AG04449 (cell line): ENCODE measurements at places on chromosomes 4 and X.

DNA sequence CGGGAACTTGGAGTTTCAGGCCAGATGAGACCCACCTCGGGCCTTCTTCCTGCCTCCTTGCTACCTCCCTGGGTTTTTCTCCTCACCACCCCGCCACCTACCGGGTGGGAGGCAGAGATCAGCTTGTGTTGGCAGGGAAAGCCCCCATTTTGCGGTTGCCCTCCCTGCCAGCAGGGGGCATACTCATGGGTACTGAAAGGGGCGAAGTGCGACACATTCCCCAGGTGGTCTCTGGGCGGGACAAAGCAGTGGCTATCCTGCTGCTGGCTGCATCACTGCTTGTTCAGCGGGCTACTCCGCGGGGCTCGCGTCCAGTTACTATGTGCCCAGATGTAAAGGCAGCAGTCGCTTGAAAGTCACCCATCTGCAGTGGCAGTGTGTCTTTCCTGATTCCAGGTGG, 330.3 kb downstream of the PDHA2 start:
- DNase-seq: no peak

GRCh38 chr4:74118600-74119338, 19.8 kb upstream of the CXCL2 start:
- no peak for DNase-seq

DNA sequence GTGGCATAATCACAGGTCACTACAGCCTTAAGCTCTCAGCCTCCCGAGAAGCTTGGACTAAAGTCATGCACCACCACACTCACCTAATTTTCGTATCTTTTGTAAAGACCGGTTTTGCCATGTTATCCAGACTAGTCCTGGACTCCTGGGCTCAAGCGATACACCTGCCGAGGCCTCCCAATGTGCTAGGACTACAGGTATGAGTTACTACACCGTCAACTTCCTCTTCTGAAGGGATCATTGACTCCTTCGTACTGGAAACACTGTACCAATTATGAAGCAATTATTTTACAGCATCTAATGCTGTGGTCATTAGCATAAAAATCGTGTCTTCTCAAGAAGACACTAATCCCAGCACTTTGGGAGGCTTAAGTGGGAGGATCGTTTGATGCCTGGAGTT, 35.2 kb downstream of the PDS5A start:
- DNase-seq: no peak

DNA sequence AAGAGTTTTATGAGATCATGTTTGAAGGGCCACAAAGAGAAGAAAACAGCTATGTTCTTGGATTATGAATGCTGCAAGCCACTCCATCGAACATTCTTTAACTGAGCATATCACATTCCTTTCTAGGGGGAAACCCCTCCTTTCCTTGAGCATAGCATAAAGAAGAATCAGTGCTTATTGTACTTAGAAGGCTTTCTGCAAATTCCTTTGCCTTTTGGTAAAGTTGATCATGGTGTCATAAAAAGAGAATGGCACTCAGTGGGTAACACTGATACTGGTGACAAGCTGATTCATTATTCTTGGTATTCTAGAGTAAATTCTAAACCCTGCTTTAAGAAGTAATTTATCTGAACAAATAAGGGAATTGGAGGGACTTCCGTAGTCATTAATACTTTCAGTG, 88.5 kb upstream of the GPR34 start:
- peak; percentile 59 for DNase-seq

DNA sequence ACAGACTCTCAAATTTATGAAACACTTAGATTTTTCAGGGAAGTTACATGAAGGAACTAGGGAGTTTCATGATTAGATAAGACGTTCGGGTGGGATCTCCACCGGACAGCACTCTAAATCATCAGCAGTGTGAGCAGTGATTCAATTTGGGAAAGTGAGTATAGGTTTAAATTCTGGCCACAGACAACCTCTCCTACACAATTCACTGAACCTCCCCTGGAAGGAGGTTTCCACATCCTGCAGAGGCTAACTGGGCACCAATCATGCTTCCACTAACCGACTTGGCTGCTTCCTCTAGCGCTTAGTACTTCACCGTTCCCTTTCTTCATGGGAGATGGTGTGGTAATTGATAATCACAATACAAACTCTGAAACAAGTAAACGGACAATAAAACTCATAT, 5.6 kb downstream of the CXCL9 start:
- no peak for DNase-seq

GRCh38 chrX:112819008-112819640, 21.5 kb downstream of the AMOT start:
- peak; percentile 57 for DNase-seq

DNA sequence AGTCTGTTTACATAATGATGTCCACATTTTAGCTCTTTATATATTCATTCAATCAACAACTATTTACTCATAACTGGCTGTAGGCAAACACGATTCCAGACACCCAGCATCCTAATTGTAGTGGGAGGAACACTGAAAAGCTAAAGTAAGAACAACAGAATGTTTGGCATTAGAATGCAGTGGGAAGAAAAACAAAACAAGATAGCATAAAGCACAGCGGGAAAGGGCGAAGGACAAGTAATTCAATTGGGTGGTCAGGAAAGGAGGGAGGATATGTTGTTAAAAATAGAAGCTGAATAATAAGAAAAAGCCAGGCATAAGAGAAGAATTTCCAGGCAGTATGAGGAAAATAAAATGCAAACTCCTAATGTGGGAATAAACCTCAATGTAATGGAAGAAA, 189.5 kb upstream of the FAT4 start:
- DNase-seq: no peak

GRCh38 chrX:26050099-26050498, 88.0 kb upstream of the MAGEB18 start:
- DNase-seq: no peak

- DNase-seq: no peak
Measured at GRCh38 chrX:48505481-48505880, 3.3 kb upstream of the PORCN start.

DNA sequence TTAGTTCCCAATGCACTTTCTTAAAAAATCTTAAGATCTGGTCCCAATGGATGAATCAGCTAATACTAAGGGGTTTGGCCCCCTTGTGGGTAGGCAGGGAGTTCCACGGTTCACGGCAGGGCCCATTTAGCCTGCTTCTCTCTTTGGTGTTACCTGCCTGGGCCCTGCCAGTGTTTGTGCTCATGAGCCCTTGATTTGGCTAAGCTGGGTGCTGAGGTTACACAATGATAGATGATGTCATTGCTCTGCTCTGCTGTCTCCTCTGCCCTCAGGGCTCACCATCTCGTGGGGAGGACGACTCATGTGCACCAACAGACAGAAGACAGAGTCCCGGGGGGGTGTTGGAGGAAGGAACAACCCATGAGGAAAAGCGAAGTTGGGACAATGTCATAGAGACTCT, 24.4 kb downstream of the RTL5 start:
- DNase-seq: no peak

DNA sequence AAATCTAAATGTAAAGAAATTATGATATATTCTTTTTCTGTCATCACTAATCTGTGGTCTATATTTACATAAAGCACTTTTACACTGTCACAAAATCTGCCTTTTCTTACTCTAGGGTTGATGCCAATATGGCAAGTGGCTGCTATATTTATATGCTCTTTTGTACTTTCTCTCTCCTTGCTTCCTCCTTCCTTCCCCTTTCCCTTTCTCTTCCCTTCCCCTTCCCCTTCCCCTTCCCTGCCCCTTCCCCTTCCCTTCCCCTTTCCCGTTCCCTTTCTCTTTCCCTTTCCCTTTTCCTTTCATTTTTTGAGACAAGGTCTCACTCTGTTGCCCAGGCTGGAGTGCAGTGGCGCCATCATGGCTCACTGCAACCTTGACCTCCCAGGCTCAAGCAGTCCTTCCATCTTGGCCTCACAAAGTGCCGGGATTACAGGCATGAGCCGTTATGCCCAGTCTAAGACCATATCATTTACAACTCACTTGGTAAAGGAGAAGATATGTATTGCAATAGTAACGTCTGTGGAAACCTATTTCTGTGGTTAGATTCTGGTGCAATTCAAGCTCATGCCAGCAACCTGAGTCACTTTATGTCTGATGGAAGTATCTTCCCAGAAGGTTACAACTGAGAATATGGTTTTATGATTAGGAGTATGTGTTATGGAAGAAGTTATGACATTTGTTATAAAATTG, 13.9 kb upstream of the PLAC8 start:
- DNase-seq: peak; percentile 78

- no peak for DNase-seq
Measured at GRCh38 chr4:140069066-140069465, 84.9 kb downstream of the MAML3 start.

DNA sequence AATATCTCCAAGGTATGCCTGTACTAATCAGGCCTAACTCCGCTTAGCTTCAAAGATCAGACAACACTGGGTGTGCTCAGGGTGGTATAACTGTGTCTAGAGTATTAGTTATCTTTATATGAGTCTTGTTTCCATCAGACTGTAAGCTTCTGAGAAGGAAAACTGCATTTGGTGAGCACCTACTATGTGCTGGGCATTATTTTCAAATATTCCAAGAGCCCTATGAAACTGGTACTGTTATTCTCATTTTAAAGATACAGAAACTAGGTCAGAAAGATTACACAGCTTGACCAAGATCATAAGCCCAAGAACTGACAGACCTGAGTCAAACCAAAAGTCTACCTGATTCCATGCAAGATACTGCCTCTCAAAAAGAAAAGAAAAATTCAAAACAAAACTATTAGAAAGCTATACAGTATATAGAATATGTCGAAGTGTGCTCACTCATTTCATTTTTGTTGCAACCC, 44.4 kb downstream of the LRBA start:
- DNase-seq: no peak

GRCh38 chr4:138259824-138260223, 17.7 kb upstream of the SLC7A11 start:
- no peak for DNase-seq

DNA sequence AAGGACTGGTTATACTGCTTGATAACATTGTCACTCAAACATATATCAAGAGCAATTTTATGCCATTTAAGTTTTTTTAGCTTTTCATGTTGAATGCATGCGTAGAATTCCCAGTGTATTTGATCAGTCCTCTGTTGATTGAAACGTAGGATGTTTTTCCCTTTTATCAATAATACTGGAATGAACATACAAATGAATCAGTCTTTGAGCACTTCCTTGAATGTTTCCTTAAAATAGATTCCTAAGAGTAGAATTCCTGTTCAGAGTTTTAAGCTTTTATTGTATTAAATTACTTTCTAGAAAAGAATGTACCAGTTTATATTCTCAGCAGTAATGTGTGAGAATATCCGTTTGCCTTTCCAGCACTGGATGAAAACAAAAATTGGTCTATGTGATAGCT, 37.8 kb downstream of the ADD1 start:
- DNase-seq: no peak

GRCh38 chr4:90349636-90350035, 222.4 kb downstream of the CCSER1 start:
- DNase-seq: no peak

DNA sequence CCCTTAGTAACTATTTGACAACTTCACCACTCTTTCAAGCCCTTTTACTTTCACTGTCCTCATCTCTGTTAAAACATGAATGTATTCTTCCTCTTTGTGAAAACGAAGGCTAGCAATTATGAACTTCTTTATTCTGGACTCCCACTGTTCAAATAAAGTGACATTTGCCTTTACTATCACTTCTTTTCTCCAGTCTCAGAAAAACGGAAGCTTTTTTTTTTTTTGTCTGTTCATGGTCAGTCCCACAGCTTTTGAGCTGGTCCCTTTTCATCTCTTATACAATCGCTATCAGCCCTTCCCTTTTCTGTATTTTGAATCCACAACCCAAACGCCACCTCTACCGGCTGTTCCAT, 327.7 kb downstream of the DKK2 start:
- no peak for DNase-seq

DNA sequence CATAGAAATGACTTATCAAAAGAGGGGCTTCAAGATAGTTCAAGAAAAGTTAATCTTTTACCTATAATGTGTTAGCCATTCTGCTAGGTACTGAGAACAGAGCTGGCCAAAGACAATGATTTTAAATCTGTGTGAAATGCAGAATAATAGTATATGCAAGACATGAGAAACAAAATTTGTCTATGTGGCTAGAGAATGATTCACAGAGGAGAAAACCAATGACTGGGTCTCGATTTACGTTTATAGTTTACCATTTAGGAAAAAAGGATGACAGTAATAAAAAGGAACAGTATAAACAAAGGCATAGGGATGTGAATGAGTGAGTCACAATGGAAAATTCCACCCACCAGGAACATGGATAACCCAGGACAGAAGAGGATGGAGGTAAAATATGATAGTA, 31.9 kb downstream of the NPFFR2 start:
- no peak for DNase-seq

GRCh38 chrX:88604433-88605221, 142.4 kb upstream of the CPXCR1 start:
- DNase-seq: no peak

GRCh38 chr4:39323821-39324220, 42.3 kb downstream of the RFC1 start:
- no peak for DNase-seq

DNA sequence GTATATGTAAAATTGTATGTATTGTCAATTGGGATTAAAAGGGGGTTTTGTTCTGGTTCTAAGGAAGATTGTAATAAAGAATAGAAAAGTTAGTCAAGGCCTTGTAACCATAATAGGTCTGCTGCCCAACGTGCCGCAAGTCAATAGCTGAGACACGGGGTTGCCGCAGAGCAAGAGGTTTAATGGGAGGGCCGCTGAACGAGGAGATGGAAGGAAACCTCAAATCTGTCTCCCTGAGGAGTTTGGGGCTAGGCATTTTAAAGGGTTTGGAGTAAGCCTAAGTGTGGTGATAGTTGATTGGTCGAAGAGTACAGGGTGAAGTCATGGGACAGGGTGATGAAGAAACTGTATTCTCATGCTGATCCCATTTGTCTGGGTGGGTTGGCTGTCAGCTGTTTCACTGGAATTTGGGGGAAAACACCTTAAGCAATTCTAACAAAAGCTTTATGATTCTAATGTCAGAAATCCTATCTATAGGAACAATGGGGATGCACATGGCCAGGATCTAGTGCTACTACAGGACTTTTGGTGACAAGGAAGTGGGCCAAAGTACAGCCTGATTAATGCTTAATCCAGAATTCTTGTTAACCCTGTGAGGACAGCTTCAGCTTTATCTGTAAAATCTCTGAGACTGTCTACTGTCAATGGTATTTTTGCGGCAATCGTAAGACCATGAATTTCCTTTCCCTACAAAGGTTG, 86.9 kb downstream of the RELL1 start:
- DNase-seq: no peak

DNA sequence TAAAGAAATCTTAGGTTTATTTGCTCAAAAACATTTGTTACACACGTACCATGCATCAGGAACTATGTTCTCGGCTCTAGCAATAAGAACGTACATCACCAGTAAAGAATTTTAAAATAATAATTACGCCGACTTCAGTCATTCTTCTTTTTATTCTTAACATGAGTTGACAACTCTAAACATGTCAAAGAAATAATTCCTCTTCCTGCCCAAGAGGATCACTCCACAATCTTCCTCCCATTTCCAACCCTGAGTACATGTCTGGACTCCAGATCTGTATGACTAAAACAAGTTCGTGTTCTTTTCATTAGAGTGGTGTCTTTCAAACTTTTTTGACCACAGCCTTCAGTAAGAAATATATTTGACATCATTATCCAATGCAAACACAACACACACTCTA, 201.6 kb upstream of the GRIA3 start:
- no peak for DNase-seq

- DNase-seq: no peak
Measured at GRCh38 chrX:133989490-133989889, 4.1 kb upstream of the GPC3 start.

- no peak for DNase-seq
Measured at GRCh38 chrX:140710710-140711109, 1.2 kb downstream of the LINC00632 start.
